ENCODE measurements at places on chromosomes 11 and 22.

- no peak for DNase-seq
Measured at GRCh38 chr11:92391364-92391763, 166.7 kb downstream of the FAT3 start.

- no peak for DNase-seq
Measured at GRCh38 chr22:32534252-32535235, 59.9 kb downstream of the FBXO7 start.

GRCh38 chr11:66454247-66454646 is 12.5 kb upstream of the PELI3 start:
- no peak for DNase-seq

- DNase-seq: no peak
Measured at GRCh38 chr11:9530020-9530621, 43.3 kb upstream of the WEE1 start.

DNA sequence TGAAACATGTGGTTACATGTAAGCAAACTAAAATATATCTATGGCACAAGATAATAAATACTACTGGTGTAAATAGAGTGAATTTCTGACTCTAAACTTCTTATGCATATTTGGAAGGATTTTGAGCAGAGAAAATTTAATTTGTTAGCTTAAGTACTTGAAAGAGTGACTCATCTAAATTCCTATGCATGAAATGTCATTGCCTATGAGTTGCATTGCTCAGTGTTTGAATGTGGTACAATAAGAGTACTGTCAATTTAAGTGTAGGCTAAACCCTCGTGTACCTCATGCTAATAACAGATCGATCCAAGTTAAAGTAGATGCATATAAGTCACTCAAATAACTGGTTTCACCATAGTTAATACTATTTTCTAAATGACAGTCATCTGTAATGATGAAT is 5.3 kb upstream of the CARD18 start:
- DNase-seq: no peak

GRCh38 chr11:120248551-120249278 is 8.8 kb downstream of the POU2F3 start:
- no peak for DNase-seq

DNA sequence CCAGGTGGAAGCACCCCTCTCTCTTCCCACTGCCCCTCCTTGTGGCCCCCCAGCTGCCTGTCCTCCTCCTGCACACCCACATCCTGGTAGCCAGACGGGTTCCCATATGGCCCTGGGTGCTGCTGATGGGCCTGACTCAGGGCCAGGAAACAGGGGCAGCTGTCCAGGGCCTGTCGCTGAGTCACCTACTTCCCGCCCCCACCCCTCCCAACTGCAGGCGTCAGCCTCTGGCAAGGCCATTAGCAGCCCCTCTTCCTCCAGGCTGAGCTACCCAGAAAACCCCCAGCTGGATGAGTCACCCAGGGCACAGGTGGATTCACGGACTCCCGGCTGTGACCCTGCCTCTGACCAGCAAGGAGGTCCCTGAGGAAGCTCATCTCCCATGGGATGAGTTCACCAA is 6.9 kb upstream of the GAL start:
- no peak for DNase-seq

DNA sequence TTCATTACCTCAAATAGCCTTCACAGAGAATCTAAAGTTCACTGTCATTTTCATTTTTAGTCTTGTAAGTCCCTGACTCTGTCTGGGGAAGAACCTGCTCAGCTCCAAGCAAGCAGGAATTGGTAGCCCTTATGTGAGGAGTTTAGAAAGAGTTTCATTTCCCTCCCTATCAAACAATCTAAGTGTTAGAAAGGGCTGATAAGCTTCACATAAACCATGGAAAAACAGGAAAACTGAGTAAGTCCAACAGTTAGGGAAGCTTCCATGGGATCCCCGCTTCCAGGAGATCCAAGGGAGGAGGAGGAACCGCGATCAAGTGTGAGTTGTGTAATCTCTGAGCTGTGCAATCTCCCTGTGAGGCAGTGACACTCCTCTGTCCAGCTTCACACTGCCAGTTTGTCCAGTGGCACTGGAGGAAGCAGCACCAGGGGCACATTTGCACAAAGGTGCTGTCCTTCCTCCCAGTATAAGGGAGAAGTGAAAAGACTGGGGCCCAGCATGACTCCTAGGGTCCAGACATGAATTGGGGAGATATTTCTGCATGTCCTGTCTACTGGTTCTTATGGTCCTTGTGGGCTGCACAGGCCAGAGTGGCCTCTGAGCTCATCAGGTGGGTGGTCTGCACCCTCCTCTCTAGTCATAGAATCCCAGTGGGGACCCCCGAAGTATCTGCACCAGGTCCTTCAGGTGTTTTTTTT is 4.3 kb downstream of the PRAME start:
- DNase-seq: no peak

- DNase-seq: no peak
Measured at GRCh38 chr11:113176599-113177360, 137.6 kb upstream of the TTC12 start.
